ENCODE measurements at places on chromosomes 7 and 10. TPM values are rescaled to one million over a fixed set of nuclear protein-coding genes. Genes with fewer than 3 reads are reported as not detected.

The FGFR2 gene
- 0.30 TPM for total RNA-seq

The PROSER2 gene
- total RNA-seq, result 0.28 TPM

The RGR gene
- total RNA-seq, result not detected

The NME8 gene
- total RNA-seq, result not detected

The CAMK2B gene
- not detected for total RNA-seq

The ZCCHC24 gene
- 1.5 TPM for total RNA-seq

The NPY4R gene
- not detected for total RNA-seq

The SEMA3A gene
- 0.38 TPM for total RNA-seq

The SLC16A12 gene
- total RNA-seq, result not detected

The VSTM4 gene
- total RNA-seq, result 0.10 TPM

The AKR1C1 gene
- total RNA-seq, result 0.85 TPM

The TMEM229A gene
- total RNA-seq, result not detected

The NAT16 gene
- total RNA-seq, result not detected

The PNLIP gene
- not detected for total RNA-seq

The P4HA1 gene
- 49.2 TPM for total RNA-seq

The ABCB4 gene
- not detected for total RNA-seq

The MMD2 gene
- total RNA-seq, result not detected

The BET1 gene
- 24.4 TPM for total RNA-seq

The NPY gene
- not detected for total RNA-seq

The NCF1 gene
- total RNA-seq, result 1.5 TPM

The HABP2 gene
- not detected for total RNA-seq

The JCAD gene
- 0.68 TPM for total RNA-seq

The PRXL2A gene
- total RNA-seq, result 4.5 TPM

The PLCE1 gene
- total RNA-seq, result 0.03 TPM

The FAM25G gene
- not detected for total RNA-seq

The OR6B1 gene
- not detected for total RNA-seq

The MAT1A gene
- not detected for total RNA-seq

The RAPGEF5 gene
- total RNA-seq, result 0.93 TPM

The AQP1 gene
- total RNA-seq, result 0.25 TPM

The UTF1 gene
- not detected for total RNA-seq

The LZTS2 gene
- total RNA-seq, result 18.5 TPM

The SUGCT gene
- total RNA-seq, result not detected

The MYH16 gene
- not detected for total RNA-seq

The GBF1 gene
- total RNA-seq, result 43.1 TPM

The PUS7 gene
- 5.1 TPM for total RNA-seq

The AGMO gene
- total RNA-seq, result not detected

The PRPS1L1 gene
- total RNA-seq, result not detected

The BEND7 gene
- not detected for total RNA-seq

The SPDYE8 gene
- total RNA-seq, result not detected

The PIP gene
- not detected for total RNA-seq

The CRTAC1 gene
- total RNA-seq, result not detected

Measured in activated CD4-positive, alpha-beta memory T cell treated with anti-CD3 and anti-CD28 coated beads, Interleukin-2, amount 10 ng/mL, durations not matched to agents 7 days and 5 days (primary cell).